ENCODE measurements at places on chromosomes 2 and 18. TPM values are rescaled to one million over a fixed set of nuclear protein-coding genes. Genes with fewer than 3 reads are reported as not detected.
A peak's percentile ranks its signal among the peaks of the same experiment; 100 is the strongest.

- ATAC-seq, result no peak
These were observed 273.1 kb downstream of the NAPG start for GRCh38 chr18:10798727-10799550.

DNA sequence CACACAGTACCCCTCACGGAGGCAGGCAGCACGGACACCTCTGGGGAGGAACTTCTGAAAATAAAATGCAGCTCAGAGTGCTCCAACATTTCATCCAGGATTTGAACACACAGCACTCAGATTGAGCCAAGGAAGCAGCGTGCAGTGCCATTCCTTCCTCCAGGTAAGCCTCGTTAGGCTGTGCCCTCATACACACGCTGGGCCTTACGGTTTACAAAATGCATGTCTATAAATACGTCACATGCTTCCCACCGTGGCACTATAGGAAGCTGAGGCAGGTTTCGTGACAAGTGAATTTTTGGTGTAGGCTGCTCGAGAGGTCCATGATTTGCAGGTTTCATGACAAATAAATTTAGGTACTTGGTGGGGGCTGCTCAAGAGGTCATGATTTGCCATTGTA lies 131.2 kb downstream of the MYT1L start:
- ATAC-seq, result no peak

DNA sequence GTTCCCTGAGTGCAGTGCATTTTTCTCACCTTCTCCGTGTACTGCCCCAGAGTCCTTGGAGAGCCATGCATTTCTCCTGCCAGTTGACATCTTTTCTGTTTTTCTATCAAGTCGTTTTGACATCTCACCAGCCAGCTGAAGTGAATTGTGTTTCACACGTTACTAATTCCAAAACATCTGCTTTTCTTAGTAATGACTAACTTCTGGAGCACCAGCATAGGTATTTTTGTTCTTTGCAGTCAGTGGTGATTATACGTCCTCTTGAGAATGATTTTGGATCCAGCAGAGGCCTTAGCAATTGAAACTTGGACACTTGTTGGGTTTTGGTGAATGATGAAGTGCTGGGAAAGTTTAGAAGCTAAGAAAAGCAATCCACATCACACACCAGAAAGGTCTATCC lies 112.5 kb downstream of the PIK3C3 start:
- ATAC-seq, result peak; percentile 67

- ATAC-seq, result no peak
These were observed 3.3 kb downstream of the BCS1L start for GRCh38 chr2:218662827-218663226.

DNA sequence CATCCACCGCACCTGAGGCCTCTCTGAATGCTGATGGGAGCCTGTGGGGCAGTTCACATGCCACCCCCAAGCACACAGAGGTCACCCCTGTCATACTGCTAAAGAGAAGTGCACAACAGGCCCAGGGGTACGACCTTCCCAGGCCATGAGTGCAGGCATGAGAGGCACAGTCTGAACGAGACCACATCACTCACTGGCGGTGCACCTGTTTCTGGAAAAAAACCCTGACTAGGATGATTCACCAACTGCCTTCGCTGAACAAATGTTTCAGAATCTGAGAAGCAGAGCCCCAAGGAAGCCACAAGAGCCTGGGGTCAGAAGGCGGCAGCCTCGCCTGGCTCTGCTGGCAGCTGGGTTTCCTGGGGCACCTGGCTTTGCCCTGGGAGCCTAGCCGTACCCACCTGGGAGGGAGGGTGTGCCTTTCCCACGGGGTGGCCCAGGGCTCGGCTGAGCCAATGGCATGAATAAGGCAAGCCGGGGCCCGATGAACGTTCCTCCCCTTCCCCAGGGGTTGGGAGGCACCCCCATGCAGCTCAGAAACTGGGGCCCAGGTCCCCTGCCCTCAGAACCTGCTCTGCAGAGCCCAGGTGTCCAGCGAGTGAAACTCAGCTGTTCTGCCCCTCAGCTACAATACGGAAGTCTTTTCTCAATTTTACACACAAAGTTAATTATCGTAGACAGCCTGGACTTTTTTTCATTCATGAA lies 73.8 kb downstream of the HDAC4 start:
- ATAC-seq, result peak; percentile 95

DNA sequence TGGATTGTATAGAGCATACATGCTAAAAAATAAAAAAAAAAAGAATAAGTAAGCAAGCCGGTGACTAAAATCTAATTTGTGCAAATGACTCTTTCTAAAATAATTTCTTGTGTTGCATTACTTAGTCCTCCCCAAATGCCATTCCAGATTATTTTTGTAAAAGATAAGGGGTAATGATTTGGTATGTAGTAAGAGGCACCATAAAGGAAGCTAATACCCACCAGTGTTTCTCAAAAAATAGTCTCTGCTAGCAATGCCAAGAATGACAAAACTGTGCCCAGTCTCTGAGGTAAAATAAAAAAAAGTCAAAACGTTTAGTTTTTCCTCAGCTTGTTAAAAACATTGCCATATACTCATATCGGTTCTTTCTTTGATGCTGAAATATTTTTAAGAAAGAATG lies 2.7 kb downstream of the METTL5 start:
- ATAC-seq, result no peak

DNA sequence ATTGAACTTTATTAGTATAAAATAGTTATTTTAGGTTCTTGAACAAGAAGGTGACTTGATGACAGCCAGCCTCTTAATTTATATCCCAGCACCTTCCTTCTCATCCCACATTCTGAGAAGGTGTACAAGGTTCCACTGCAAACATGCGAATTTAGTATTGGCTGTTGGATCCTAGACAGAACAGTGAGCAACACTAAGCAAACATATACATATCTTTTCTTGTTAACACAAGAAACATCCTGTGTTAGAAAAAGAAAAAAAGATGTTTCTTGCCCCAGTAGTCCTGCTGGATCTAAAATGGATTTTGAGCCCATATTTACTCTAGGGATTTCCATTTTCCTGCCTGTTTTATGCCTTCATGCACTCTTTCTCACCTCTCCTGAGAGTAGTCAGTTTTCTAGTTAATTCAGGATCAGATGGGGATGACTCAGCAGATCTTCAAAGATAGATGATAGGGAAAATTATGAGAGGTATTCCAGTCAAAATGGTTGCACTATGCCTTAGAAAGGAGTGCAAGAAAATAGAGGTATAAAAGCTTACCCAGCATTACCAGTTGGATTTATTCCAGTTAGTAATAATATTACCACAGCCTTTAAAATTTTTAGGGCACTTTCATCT lies 336.5 kb downstream of the MEIS1 start:
- no peak for ATAC-seq

DNA sequence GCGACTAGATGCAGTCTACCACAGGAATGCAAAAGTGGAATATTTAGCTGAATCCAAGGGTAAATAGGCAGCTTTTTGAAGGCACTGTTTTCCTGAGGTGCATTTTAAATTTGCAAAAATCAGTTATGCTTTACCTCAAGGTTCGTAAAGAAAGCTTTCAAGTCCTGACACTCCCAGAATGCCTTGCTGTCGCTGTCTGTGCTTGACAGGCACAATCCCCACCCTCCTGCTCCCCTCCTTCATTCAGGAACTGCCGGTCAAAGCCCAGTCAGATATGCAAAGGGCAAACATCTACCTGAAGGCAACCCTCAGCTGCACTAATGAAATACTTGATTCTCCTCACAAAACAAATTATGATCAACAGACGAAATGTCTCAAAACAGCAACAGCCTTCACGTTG lies 97.4 kb upstream of the DDX18 start:
- ATAC-seq, result no peak

GRCh38 chr2:98346311-98347236 lies at the start of gene CNGA3:
Gene CNGA3 (plus strand): TSS chr2:98346456. CDS start chr2:98369976, 23,520 bp downstream.
- no peak for ATAC-seq

GRCh38 chr2:45435316-45435715 lies 175.8 kb downstream of the SRBD1 start:
- no peak for ATAC-seq

DNA sequence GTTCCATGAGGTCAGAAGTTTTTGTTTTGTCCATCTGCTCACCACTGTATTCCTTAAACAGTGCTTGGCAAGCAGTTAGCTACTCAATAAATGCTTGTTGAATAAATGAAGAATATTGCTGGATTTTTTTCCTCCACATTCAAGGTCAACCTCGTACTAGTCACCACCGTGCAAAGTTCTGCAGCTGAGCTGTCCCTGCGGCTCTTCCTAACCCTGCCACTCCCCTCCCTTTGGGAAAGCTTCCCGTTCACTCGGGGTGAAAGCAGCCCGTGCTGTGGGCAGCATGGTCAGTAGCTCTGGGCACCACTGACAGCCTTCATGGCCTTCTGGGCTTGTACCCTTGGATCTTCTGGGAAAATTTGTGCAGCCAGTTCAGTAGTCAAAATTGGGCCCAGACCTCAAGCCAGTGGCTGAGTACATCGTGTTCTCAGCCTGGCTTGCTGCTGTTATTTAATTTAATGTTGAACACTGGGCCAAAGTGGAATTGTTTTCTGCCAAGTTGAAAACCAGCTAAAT lies 469.3 kb upstream of the RAB12 start:
- no peak for ATAC-seq

DNA sequence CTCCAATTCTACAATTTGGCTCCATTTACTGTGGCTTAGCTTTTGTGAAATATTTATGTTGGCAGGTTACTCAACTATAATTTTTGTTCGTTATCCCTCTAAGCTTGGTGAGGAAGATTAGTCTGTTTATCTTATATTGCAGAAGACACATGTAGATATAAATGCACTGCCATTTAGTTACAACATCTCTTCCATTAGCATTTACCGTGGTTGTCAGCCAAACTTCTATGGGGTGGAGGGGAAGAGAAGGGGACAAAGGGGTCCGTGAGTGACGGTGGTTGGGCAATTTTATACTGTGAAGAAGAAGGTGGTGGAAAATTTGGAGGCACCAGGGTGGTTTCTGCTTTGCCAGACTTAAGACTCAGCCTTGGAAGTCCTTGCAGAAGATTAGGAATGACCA lies 117.6 kb upstream of the CXCR4 start:
- no peak for ATAC-seq

The CYP27A1 gene
- total RNA-seq, result not detected

The CROCC2 gene
- total RNA-seq, result not detected

The ZEB2 gene
- total RNA-seq, result 27.6 TPM

The RGPD3 gene
- 0.35 TPM for total RNA-seq

The GAD1 gene
- 0.73 TPM for total RNA-seq

The TFPI gene
- total RNA-seq, result 0.13 TPM

The PLEK gene
- total RNA-seq, result 1.0 TPM

The MAIP1 gene
- 22.8 TPM for total RNA-seq

The CCDC121 gene
- total RNA-seq, result 0.26 TPM
